ENCODE measurements at places on chromosomes 1 and 21.

DNA sequence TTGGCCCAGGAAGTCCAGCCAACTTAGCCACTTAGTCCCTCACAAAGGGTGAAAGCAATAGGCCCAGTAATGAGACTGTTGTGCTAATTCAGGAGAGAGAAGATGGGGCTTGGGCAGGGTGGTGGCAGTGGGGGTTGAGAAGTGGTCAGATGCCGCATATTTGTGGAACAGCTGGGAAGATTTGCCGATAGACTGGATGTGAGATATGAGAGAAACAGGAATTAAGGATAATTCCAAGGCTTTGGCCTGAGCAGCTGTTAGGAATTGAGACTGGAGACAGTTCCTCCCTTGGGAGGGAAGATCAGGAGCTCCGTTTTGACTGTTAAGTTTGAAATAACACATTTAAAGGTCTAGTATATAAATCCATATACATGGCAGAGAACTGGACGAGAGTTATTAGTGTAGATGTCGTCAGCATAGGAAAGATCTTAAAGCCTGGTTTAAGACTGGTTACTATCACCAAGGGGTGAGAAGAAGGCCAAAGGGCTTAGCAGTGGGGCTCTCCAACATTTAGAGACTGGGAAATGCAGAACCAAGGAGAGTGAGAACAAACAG lies 323.7 kb upstream of the FAM78B start:
- no peak for DNase-seq

GRCh38 chr1:172496678-172497077 lies 36.3 kb upstream of the SUCO start:
- DNase-seq, result no peak

GRCh38 chr1:17139637-17140036 lies 20.4 kb upstream of the PADI2 start:
- DNase-seq, result no peak

GRCh38 chr1:79792219-79792930 lies 785.8 kb upstream of the ADGRL4 start:
- DNase-seq, result peak; percentile 4

- DNase-seq, result no peak
Observed at GRCh38 chr1:53160924-53161378, 18.5 kb upstream of the SLC1A7 start.

- DNase-seq, result no peak
Observed at GRCh38 chr1:83762039-83762365, 236.9 kb downstream of the TTLL7 start.

DNA sequence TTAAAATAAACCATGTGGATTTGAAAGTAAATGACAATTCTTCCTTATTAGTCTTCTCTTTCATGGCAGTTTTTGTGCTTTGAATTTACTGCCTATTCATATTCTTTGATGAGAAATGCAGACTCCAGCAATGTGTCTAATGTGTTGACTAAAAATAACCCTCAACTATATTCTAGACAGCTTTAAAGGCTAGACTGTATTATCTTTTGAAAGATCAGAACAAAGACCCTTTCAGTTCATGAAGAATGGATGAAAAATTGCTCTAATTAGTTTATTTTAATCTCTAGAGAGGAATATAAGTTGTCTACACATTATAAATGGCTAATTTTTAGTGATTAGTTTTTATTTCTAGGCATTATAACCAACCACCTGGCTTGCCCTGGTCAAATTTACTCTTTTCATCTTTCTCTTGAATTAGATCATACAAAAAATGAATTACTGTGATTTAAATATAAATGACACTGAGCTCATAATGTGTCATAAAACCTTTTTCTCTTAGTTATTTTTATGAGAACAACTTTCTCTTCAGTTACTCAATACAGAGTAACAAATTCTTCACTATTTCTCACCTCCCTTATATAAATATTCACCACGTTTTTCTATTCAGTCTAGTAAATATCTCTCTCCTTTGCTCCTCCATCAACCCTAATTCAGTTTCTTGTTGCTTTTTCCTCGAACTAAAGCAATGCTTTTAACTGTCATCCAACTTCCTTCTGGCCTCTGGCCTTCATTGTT lies 428.5 kb upstream of the TMPRSS15 start:
- DNase-seq, result no peak

DNA sequence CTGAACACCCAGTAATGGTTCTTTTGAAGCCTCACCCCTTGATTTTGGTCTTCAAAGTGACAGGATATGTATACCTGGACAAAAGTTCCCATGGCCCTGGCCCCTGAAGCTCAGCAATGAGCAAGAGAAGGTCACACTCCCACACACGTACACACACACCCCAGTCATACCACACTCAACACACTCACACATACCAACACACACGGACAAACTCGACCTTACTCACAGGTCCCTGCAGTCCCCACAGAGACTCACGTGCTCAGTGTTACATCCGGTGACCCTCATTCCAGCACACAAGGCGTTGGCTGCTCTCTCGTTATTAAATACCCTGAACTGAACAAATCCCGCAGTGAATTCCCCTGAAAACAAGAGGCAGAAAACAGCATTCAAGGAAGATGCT lies 5.9 kb downstream of the ITLN1 start:
- DNase-seq, result no peak

DNA sequence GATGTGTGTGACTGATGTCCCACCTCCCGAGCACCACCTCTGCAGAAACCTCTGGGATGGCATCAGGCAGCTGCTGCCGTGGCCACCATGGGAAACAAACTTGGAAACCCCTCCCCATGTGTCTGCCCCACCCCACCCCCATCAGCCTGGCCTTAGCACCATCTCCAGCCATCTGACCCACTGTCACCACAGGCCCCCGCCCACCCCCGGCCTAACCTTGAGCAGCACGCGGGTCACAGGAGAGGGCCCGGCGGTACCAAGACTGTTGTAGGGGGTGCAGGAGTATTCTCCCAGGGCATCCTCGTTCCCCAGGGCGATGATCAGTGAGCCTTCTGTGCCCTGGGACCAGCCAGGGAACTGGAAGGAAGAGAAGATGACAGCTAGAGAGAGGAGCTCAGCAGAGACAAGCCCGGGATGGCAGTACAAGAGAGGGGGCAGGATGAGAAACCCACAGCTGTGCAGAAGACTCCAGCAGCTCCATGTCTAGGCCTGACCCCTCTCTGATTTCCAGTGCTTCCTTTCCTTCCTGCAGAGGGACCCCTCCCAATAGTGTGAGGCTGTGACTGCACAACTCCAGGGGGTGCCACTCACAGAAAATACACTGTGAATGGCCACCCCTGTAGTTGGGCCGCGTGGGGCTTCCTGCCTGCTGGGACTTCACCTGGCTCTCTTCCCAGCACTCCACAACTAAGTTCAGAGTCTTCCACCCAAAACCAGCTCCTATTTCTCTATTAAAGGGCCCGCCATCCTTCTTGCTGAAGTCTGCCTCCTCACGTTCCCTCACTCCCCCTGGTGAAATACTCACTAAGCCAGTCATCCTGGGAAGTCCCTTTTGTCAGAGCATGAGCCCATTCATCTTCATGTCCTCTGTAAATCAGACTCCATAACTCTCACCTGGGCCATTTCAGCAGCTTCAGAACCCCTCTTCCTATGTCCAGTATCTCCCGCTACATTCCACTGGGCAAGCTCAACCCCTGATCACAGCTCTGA lies 7.3 kb upstream of the TAGLN2 start:
- DNase-seq, result no peak

DNA sequence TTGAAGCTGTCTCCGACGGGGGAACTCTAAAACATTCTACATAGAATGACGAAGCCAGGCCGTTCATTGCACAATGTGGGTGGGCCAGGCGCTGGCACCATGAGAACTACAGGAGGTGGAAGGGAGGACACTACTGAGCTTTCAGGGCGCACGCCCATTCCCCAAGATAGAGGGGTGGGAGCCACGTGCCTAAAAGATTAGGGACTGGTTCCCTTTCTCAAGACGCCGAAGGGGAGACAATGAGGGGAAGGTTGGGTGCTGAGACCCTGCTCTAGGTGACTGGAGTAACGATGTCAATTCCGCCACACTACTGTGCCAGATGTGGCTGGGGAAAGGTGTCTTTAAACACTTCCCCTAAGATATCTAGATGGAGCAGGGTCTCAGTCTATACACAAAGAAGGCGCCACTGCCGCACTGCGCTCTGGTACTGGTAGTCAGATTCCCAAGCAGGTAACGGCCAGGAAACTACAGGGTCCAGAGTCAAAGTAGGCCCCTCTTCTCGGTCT lies 782 bp downstream of the CSDE1 start:
- DNase-seq, result no peak

- DNase-seq, result no peak
Observed at GRCh38 chr21:42865776-42866160, 13.6 kb downstream of the WDR4 start.

DNA sequence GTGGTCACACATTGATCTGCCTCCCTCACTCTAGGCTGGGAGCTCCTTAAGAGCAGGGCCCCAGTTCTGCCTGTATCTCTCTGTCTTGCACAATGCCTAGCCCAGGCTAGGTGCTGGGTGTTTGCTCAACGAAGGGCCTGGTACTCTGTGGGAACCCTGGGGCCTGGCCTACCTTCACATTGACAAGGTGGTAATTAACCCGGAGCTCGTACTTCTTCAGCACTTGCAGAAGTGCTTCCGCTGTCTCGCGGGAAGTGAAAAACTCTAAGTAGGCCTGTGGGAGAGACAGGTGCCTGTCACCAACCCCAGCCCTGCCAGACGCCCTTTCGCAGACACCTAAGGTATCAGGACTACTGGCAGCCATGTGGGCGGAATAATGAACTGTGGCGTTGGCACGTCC lies 13.7 kb downstream of the MTHFR start:
- no peak for DNase-seq

DNA sequence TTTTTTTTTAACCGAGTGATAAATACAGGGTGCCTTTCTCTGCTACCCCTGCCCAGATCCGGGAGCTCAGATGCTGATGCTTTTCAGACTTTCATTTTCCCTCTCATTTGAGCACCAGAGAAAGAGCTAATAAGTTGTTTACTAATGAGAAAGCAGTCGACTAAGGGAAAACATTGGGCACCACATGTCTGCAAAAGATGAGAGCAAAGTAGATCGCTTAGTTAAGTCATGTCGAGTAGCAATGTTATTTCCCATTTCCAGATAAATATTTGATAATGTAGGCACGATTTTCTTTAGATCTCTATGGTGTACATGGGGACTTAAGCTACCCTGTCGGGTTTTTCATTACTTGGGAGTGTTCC lies 1.2 kb downstream of the PKN2 start:
- DNase-seq, result no peak

DNA sequence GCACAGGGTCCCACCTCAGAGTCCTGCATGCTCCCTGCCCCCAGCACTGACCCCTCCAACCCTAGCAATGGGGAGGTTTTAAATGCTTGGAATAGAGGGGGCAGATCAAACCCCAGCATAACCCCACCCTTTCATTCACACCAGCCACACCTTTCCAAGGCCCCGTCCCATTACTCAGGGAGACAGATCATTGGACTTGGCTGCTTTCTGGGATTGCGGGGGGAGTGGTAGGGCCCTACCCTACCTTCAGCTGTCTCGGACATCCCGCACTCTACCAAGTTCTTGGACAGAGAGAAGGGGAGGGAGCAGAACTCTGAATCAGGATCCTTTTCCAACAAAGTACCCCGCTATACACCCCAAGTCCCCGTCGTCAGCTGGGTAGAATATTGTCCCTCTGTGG lies 983 bp downstream of the PADI2 start:
- DNase-seq, result no peak

- DNase-seq, result no peak
Observed at GRCh38 chr1:145953861-145954260, 4.0 kb downstream of the LIX1L start.
